Stimulated activated CD8-positive, alpha-beta memory T cell treated with anti-CD3 and anti-CD28 coated beads, Interleukin-12 subunit alpha, Interleukin-12 subunit beta, amount 100 ng/mL, for 1 hour (primary cell): ENCODE measurements at places on chromosomes 7 and 10.

GRCh38 chr10:86439544-86439943, 72.9 kb upstream of the GRID1 start:
- DNase-seq: no peak

GRCh38 chr10:12350167-12350872, 973 bp downstream of the CAMK1D start:
- peak; percentile 17 for DNase-seq

DNA sequence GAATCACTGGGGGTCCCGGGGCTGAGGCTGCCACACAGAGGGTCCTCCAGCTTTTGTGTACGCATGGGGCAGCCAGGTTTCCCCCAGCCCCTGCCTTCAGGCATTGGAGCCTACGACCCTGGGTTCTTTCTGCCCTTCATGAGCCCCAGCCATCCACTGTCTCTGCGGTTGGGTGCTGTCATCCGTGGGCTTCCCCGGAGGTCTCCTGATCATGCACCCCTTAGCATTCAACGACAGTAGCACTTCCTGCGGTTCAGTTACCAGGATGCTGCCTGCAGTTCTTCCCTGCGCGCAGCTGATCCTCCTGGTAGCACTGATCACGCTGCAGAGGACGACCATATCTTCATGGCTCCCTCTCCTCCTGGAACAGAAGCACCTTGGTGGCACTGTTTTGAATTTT, 676.3 kb downstream of the SDK1 start:
- DNase-seq: no peak

GRCh38 chr10:70649526-70649925, 22.8 kb upstream of the ADAMTS14 start:
- DNase-seq: no peak

- DNase-seq: no peak
Observed at GRCh38 chr10:68242051-68242450, 10.1 kb upstream of the ATOH7 start.

- DNase-seq: no peak
Observed at GRCh38 chr7:103150192-103150591, 1.3 kb upstream of the NAPEPLD start.

GRCh38 chr7:16084370-16084769, 337.0 kb downstream of the CRPPA start:
- no peak for DNase-seq

- DNase-seq: no peak
Observed at GRCh38 chr10:33862536-33863105, 528.2 kb upstream of the NRP1 start.

DNA sequence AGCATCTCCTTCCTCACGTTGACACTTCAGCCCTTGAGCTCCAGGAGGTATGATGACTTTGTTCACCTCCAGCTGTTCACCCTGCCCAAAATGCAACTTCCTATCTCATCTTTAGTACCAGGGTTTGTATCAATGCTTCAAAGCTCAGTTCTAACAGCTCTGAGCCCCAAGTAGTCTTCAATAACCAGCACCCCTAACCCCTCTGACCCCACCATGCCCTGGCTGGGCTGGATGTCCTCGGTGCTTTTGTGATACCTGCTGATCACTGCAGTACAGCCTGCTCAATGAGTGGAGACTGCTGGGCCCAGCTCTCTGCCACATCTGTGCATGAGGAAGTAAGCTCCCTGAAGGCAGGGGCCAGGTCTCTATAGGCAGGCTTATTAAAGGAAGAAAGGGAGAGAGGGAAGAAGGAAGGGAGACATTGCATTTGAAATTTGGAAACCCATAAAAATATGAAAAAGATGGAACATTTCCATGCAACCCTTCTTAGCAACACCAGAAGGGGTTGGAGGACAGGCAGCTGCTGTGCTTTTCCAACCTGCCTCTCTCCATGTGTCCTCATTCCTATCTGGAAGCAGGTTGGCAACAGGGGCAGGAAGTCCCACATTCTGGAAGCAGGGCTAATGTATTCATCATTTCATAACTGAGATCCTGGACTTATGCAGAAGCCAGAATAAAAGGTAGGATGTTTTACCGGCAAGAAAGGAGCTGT, 756.1 kb downstream of the GRID1 start:
- DNase-seq: no peak

DNA sequence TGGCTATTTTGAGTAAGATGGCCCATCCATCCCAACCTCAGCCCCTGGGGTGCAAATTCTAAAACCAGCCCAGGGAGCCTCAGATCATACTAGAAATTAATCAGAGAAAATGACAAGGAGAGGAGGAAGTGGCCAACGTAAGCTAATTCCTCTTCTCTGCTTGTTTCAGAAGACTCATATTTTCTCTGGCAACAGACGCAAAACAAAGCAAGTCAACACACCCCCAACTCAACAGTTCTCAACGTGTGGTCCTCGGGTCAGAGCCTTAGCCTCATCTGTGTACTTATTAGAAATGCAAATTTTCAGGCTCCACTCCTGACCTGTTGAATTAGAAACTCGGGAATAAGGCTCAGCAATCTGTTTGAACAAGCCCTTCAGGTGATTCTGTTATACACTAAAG, 413.9 kb upstream of the AUTS2 start:
- no peak for DNase-seq

DNA sequence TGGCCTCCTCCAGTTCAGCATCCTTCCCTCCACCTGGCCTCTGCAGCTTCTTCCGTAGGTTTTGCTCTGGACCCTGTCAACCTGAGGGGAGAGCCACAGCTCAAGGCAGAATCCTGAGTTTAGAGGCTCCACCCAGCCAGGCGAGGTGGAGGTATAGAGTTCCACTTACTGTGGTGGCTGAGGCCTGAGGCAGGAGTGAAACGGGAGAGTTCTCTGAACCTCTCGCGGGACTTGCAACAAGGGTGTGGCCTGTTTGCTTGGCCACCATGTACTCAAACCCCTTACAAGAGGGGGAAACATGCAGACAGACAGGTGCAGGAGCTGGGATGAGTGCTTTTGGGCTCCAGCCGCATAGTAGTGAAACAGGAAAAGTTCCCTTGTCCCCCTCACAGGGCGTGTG, 154.0 kb upstream of the C7orf33 start:
- no peak for DNase-seq

DNA sequence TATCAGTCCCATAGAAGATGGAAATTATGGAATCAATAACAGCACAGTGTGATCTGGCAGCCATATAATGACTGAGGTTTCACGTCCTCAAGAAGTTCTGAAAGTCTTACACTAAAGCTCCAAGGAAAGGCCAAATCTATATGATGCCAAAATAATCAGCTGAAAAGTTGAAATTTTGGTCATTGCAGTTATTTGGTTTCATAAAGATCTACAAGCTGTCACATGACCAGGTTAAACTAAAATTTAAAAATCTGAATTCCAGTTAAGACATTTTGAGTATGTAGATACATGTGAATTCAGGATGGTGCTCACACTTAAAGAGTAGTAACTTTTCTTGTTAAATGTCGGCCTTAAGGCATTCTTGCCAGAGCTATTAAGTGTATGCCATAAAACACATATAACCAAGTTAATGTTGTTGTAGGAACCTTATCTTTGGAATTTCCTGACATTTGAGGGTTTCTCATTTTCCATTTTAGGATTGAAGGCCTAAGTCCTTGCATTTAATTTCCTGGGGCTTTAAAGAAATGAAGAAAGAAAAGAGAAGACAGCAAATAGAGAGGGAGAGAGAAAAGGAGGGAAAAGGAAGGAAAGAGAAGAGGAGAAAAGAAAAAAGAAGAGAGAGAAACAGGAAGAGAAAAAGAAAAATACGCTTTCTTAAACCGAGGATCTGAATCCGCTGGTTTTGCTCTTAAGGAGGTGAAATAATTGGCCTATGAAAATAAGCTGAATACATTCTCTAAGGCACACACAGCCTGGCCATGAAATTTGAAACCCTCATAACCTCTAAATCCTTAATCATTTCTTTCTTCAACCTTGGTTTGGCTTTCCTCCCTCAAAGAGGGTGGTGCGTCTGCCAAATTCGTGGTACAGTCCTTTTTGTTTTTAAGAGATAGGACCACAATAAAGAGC, 43.8 kb downstream of the DENND2A start:
- no peak for DNase-seq

GRCh38 chr7:135661311-135662122, 797 bp upstream of the STMP1 start:
- no peak for DNase-seq

GRCh38 chr10:81444242-81444929, 430.6 kb upstream of the NRG3 start:
- no peak for DNase-seq

DNA sequence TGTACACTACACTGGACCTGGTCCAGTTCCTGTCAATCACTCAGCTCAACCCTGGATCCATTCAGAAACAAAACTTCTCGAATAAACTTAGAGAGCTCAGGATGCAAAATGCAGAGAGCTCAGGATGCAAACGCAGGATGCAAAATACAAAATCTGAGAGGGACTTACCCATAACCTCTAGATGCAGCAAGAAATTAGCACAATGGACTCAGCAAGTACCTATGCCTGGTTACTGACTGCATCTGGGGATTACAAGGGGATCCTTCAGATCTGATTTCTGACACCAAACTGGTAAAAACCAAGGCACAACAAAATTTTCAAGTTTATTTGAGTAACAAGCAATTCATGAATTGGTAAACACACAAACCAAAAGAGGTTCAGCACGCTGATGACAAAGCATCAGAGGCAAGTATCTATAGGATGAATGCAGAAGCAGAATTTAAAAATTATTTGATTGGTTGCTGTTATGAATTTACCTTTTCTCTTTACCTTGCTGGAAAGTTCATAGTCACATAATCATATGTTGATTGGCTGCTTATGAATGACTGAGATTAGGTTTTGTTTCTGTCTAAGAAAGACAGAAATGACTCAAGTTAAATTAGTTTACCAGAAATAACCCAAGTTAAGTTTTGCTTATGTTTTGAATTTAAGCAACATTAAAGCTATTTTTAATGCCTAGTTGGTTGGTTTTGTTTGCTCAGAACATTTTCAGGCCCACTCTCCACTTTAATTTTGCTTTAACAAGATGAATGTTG, 11.4 kb downstream of the GIMAP6 start:
- no peak for DNase-seq

DNA sequence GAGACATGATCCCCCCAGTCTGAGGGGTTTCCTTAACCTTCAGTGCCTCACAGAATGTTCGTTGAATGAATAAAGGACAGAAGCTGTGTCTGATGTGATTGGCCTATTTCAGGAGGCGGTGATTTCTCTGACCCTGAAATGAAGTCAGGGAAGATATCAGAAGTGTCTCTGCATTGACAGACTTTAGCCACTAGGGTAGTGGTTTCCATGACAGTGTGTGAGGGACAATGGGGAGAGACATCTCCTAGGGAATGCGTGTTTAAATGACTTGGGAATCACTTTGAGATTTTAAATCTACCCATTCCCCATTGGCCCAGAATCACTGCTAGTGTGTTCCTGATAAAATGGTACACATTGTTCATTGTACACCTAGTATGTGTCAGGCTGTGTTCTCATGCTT, 132.0 kb downstream of the CFAP58 start:
- no peak for DNase-seq

DNA sequence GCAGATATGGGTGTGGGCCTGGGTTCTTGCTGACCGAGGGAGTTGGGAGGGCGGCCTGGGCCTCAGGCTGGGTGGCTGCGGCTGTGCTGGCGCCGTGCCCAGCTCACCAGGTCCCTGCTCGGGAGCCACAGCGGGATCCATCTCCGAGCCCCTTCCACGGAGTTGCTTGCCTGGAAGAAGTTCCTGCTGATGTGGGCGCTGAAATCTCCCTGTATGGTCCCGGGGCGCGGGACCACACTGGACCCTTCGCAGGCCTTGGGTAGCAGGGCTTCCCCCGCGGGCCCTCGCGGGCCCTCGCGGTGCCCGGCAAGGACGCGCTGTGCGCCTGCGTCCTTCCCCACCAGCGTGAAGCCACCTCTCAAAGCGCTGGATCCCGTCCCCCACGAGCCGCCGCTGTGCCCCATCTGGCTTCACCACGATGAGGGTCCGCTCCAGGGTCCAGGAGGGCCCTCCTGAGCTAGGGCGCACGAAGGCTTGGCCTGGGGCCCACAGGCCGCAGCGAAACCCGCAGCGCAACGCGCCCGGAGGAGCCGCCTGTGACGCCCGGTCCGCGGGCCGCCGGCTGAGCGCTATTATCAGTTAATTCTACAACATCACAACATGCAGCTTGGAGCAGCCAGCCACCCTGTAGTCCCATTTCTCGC, 31.5 kb downstream of the RAB19 start:
- DNase-seq: no peak
